ENCODE measurements at places on chromosomes 6 and 20. TPM values are rescaled to one million over a fixed set of nuclear protein-coding genes. Genes with fewer than 3 reads are reported as not detected.

- no peak for DNase-seq
Measured at GRCh38 chr6:6966127-6966526, 141.6 kb upstream of the RREB1 start.

GRCh38 chr6:19538096-19538495 lies 299.1 kb upstream of the ID4 start:
- peak; percentile 28 for DNase-seq

DNA sequence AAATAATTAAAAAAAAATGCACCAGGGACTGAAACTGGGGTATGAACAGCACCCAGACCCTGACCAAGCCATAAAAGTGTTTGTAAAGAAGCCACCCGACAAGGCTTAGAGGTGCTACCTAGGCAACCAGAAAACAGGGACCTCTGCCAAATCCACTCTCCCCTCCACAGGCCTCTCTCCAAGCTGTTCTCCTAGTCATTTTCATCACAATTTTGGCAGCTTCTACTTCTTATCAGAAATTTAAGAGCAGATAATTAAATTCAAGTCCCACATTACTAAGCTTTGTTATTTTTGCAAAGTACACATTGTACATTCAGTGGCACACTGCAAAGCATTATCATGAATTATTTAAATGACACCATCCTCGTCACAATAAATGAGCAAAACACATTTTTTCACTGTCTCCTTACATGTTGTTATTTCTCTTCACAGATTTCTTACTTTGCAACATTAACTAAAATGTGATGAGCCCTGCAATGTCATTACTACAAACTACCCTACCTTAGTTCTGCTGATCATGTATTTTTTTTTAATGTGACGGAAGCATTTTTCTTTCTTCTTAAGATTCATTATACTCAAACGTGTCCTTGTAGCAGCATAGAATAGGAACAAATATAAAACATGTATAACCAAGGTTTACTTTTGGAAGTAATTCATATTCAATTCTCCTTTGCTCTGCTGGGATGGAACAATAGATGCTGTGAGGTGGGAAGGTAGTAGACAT lies 38.1 kb downstream of the ECT2L start:
- no peak for DNase-seq

- DNase-seq, result no peak
Measured at GRCh38 chr6:89597988-89598387, 40.6 kb downstream of the LYRM2 start.

DNA sequence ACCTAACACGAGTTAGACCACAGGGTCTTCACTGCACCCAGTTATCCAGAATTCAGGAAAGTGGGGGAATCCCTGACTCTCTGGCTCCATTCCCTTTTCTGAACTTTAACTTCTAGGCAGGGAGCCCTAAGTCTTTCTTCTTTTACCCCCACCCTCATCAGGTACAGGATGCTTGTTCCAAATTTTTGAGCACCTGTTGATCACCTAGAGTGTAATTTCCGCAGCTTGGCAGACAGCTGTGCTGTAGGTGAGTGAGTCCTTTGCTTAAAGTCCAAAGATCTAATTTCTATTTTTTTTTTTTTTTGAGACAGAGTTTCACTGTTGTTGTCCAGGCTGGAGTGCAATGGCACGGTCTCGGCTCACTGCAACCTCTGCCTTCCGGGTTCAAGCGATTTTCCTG lies 89.5 kb upstream of the AKIRIN2 start:
- DNase-seq, result no peak

DNA sequence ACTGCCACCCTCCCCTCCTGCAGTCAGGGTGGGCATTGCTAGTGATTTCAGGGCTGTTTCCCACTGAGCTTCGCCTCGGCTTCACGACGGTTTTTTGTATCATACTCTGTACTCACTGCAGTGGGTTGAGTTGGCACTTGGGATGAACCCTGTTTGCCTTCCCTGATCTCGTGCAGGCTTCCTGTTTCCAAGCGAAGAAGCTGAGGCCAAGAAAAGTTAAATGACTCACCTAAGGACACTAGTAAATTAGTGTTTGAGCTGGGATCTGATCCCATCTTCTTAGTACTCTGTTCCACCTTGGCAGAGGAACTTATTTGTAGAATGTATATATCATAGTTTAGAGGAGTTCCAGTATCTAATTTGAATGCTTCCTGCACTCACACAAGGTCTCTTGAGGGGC lies 50.3 kb upstream of the VSTM2L start:
- DNase-seq, result no peak

DNA sequence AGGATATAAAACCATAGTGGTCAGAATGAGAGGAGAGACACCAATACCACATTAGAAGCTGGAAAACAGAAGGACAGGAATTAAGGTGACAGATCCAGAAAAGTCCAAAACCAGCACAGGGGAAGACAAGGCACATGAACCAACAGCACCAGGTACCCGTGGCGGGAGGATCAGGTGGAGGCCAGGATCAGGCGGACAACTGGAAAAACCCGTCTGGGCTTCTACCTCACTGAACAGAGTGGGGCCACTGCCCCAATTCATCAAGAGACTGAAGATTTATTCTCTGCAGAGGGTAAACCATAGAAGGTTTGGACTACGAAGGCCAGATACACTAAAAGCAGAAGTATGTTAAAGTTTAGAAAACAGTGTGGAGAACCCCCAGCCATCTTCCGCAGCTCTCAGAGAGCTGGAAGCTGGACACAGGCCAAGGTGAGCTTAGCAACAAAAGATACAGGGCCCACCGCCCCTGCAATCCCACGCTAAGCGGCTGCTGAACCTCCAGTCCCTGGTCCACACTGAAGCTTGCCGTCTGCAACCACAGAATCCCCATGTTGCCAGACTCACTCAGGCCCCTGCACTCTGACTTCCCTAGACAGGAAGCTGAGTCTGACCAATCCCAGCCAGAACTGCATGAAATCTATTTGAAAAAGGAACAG lies 29.9 kb downstream of the ABHD12 start:
- no peak for DNase-seq

DNA sequence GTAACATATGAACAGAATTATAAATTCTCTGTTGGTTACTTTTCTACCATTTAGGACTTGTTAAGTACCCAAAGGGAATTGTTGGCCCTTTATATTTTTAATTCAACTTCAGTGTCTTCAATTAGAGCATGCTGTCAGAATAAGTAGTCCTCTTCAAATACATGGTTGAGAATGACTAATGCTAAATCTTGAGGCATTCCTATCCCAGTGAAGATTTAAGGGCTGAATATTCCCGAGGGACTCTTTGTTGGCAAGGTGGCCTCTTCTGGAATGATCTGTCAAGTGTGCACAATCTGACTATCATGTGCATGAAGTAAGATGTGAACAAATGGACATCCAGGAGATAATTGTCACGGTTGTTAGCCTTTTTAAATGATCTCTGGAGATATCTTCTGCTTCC lies 421.7 kb downstream of the BMP2 start:
- DNase-seq, result no peak

DNA sequence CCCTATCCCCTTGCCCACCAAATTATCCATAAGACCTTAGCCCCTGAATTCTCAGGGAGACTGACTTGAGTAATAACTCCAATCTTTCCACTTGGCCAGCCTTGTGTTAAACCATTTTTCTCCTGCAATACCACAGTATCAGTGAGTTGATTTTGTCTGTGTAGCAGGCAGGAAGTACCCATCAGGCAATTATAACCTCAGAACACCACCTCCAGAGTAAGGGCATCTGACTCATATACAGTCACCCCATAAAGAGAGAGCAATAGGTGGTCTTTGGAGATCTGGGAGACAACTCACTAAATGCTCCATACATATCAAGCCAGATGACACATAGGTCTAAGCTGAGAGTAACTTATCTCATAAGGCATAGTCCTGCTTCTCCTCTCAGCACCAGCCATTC lies 83.7 kb downstream of the FILIP1 start:
- no peak for DNase-seq

DNA sequence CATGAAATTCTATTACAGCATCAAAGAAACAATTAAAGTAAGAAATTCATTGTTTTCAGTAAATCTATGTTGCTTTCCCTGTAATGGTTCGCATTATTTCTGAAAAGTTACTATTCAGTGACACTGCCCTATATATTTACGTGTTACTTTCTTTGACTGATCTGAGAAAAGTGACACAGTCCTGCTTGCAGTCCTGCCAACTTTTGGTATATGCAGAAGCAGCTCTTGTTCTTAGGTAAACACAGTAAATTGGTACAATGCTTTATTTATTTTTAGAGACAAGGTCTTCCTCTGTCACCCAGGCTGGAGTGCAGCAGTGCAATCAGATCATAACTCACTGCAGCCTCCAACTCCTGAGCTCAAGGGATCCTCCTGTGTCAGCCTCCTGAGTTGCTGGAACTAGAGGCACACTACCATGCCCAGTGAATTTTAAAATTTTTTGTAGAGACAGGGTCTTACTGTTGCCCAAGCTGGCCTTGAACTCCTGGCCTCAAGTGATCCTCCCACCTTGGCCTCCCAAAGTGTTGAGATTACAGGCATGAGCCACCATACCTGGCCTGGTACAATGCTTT lies 151.3 kb downstream of the AKAP7 start:
- DNase-seq, result no peak

DNA sequence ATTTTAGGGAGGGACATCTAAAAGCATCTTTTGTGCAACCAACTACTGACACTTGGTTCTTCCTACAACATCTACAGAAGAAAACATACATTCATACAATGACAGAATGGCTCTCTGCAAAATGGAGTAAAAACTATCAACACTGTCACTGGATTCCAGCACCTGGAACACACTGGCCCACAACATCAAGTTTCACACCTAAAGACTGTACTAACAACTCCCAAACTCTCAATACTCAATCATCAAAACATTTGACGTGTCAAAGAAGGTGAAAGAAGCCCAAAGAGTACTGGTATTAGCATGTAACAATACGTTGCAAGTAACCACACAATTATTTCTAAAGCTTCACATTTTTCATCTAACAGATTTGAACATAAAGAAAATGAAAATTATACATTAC lies 2.1 kb downstream of the CPNE1 start:
- no peak for DNase-seq

DNA sequence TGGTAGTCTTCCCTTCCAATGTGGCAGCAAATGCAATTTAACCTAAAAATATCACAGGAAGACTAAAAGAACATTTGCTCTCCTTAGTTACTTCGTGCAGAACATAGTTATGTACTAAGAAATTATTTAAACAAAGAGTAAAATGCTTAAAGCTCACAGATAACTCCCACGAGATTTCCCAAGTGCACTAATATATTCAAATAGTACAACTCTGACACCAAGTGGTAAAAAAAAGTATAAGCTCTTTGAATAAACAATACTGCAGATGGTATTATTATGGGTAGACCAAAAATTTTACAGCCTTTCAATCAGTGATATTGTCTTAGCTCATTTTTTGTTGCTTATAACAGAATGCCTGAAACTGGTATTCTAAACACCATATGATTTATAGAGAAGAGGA lies 52.8 kb upstream of the FILIP1 start:
- DNase-seq, result no peak

Gene ZSCAN12
- 14.2 TPM for polyA plus RNA-seq

Gene OR2H1
- not detected for polyA plus RNA-seq

Gene DACT2
- polyA plus RNA-seq, result 22.6 TPM

Gene NRN1
- polyA plus RNA-seq, result 5.8 TPM

Gene DHX16
- 50.7 TPM for polyA plus RNA-seq

Gene ACTL10
- 0.33 TPM for polyA plus RNA-seq

Gene SLC17A3
- polyA plus RNA-seq, result 1.2 TPM

Measured in renal cortex interstitium (tissue), 15 donors.